Activated T-cell treated with anti-CD3 and anti-CD28 coated beads, Interleukin-2, amount 50 U/mL, for 72 hours (primary cell): ENCODE measurements at places on chromosomes 3 and 15.

- no peak for DNase-seq
These were observed 1.9 kb downstream of the PCOLCE2 start for GRCh38 chr3:142886940-142887339.

DNA sequence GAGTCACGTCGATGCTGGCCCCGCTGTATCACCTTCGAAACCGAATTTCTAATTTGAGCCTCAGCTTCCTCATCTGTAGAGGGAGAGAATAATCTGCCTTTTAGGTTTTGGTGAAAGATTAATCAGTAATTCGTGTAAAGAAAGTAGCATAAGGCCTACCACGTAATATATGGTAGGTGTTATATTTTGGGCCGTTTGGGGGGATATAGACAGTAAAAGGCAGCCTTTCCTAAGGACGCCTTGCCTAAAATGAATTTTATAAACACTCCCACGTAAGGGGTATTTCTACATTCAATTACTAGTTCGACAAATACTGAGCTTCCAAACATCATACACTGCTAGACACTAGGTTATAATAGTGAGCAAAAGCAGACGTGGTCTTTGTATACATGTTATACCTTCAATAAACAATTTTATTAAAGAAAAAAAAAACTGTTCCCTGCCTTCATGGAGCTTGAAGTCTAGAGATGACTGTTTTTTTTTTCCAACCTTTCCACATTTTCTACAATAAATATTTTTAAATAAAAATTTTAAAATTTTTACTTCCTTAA, 737 bp downstream of the JAGN1 start:
- no peak for DNase-seq

GRCh38 chr15:72797338-72797689, 13.8 kb upstream of the ADPGK start:
- no peak for DNase-seq

- peak; percentile 22 for DNase-seq
These were observed 24.4 kb upstream of the COPG1 start for GRCh38 chr3:129224984-129225393.

GRCh38 chr15:80467311-80467714, 63.1 kb downstream of the ARNT2 start:
- no peak for DNase-seq

- DNase-seq: no peak
These were observed 110.7 kb upstream of the P2RY1 start for GRCh38 chr3:152724270-152724669.

DNA sequence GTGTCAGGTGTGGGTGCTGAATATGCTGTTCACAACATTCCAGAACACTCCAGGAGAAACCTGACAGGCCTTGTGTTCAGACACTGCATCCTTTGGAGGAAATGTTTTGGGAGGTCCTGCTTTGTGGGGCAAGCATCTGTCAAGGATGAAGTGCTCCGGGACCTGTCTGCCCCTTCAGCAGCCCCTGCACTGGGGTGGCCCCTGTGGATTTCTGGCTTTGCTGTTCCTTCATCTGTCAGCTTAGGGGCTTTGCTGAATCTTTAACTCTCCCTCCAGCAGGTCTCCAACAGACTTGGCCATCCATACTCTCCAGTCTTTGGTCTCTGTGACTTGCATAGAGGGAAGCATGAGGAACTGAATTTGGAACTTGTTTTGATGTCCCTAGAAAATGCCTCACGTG, 3.1 kb downstream of the PRR23E start:
- no peak for DNase-seq

GRCh38 chr3:110687138-110687537, 384.5 kb upstream of the NECTIN3 start:
- no peak for DNase-seq
